Smooth muscle cell of the umbilical artery (primary cell): ENCODE measurements at places on chromosomes 3 and 15. TPM values are rescaled to one million over a fixed set of nuclear protein-coding genes. Genes with fewer than 3 reads are reported as not detected.

The TTLL13 gene
- total RNA-seq, result 0.14 TPM in 1 of 2 replicates, not detected in the other

The MOBP gene
- total RNA-seq, result not detected in 2 replicates

The RAB7A gene
- total RNA-seq, result 39.8 and 58.9 TPM in 2 replicates

The DNASE1L3 gene
- not detected in 2 replicates for total RNA-seq

The GNAT1 gene
- total RNA-seq, result not detected in 2 replicates

The ZBED2 gene
- not detected in 2 replicates for total RNA-seq

The RBMS3 gene
- 46.0 and 75.6 TPM in 2 replicates for total RNA-seq

The ATP13A3 gene
- 813 and 968 TPM in 2 replicates for total RNA-seq

The A4GNT gene
- not detected in 2 replicates for total RNA-seq

The GCNT3 gene
- under 0.01 and 0.09 TPM in 2 replicates for total RNA-seq

The SAMD7 gene
- not detected in 2 replicates for total RNA-seq

The RASGRF1 gene
- not detected in 2 replicates for total RNA-seq

The CPNE9 gene
- total RNA-seq, result not detected in 2 replicates

The LRTM1 gene
- not detected in 2 replicates for total RNA-seq

The EHHADH gene
- total RNA-seq, result 2.4 and 6.4 TPM in 2 replicates

The SLC27A2 gene
- 0.05 and 0.30 TPM in 2 replicates for total RNA-seq

The ITIH1 gene
- total RNA-seq, result not detected in 2 replicates

The POTEB gene
- total RNA-seq, result not detected in 2 replicates

The PGBD4 gene
- 2.9 and 3.3 TPM in 2 replicates for total RNA-seq

The HEMK1 gene
- total RNA-seq, result 20.8 and 23.6 TPM in 2 replicates

The SLC12A1 gene
- not detected in 2 replicates for total RNA-seq

The FSIP1 gene
- total RNA-seq, result 0.65 and 0.89 TPM in 2 replicates

The MINDY4B gene
- total RNA-seq, result not detected in 2 replicates

The MORC1 gene
- total RNA-seq, result not detected in 2 replicates

The THBS1 gene
- 671 and 1,064 TPM in 2 replicates for total RNA-seq

The ZMYND10 gene
- total RNA-seq, result 0.30 and 0.88 TPM in 2 replicates
